ENCODE measurements at places on chromosomes 7 and 10.

DNA sequence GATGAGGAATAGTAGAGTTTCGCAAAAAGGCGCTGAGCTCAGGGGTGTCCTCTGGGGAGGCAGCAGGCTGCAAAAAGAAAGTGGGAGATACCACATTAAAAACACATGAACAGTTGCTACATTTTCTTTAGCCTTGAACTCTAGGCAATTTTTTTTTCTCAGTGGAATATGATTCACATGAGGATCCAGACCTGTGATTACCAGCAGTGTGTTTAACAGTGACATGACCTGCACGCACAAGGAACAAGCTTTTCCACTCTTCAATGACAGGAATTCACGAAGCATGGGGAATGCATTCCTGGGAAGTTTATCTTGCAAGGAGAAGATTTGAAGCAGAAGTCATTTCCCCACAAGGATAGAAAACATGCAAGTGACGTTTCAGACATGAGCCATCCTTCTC lies 161.6 kb downstream of the ITGA8 start:
- no peak for DNase-seq

GRCh38 chr7:69778138-69778537 lies 179.9 kb downstream of the AUTS2 start:
- no peak for DNase-seq

DNA sequence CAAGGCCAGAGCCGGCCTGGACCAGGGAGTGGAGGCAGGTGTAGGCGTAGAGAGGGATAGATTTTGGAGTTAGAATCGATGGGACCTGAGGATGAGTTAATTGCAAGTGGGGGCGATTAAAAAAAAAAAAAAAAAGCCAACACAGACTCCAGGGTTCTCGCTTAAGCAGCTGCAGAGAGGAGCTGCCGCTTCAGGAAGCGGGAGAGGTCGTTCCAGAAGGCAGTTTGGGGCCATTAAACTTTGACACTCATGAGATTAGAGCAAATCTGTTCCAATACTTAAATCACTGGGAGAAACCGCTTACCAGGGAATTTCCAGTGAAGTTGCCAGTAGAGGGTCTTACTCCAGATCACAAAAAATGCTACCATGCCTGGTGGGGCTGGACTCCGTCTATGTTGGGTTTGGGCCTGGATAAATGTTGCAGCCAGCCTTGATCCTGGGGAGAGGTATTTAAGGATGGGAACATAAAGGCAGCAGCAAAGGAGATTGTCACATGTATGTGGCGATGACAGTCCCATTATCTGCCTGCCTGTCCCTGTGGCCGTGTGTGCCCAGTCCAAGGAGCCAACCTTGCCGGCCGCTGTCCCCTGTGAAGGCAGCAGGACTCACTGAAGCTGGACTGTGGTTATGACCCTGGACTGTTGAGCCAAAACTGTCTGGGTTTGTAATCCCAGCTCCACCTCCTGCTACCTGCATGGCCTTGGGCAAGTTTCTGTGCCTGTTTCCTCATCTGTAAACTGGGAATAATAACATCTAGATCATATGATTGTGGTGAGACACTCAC lies 23.9 kb upstream of the GRID1 start:
- DNase-seq: no peak

- DNase-seq: no peak
Measured at GRCh38 chr7:54764861-54765260, 5.8 kb upstream of the SEC61G start.
